ENCODE measurements at places on chromosomes 5 and 9.

DNA sequence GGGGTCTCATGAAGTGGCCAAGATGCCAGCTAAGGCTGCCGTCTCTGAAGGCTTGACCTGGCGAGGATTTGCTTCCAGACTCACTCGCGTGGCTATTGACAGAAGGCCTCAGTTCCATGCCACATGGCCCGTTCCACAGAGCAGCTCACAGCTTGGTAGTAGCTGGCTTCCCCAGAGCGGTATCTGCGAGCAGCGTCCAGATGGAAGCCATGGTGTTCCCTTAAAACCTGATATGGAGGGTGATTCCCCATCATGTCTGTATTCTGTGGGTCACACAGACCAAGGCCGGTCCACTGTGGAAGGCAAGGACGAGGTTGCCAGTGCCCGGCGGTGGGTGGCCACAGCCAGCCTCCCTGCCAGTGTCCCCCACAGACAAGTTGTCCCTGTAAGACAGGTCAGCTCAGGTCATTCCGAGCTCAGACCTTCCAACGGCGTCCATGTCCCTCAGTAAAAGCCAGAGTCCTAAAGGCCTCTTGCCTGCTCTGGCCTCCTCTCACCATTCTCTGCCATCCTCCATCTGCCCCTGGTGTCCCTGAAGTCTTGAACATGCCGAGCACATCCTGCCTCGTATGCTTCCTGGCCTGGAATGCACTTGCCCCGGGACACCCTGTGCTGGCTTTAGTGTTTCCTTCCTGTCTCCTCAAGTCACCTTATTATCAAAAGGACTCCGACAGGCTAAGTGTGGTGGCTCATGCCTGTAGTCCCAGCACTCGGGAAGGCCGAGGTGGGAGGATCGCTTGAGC, 61.3 kb upstream of the LRRTM2 start:
- DNase-seq = no peak

GRCh38 chr5:133605323-133605722, 7.0 kb downstream of the FSTL4 start:
- DNase-seq = no peak

- DNase-seq = peak; percentile 37
Measured at GRCh38 chr9:115883467-115884329, 269.9 kb upstream of the PAPPA start.

DNA sequence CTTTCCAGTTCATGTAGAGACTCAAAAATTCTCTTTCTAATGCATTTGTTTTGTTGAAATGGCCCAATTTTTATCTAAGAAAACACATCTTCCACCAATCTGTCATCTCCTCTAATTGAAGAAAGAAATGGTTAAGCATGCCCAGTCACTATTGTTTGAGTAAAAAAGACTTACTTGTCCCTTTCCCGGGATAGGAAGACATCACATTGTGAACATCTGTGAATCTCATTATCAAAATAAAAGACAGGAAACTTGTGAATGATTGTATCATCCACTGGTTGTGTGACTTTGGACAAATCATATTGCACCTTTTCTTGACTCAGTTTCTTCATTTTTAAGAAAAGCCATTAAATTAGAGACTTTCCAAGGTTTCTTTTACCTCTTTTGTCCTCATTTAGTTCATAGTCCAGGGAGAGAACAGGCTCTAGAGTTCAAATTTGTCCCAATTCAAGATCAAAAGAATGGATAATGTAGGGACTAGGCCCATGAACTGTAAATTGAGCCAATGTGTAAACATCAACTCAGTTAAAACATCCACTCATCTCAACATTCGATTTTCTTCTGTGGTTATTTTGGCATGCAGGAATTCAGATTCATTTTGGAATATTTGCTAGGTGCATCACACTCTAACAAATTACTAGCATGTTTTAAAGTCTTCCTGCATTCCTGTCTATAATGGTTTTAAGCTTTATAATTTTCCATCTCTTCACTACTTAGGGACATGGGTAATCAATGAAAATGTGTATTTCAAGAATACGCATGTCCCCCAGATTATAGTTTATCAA, 838.0 kb upstream of the WWC1 start:
- no peak for DNase-seq

DNA sequence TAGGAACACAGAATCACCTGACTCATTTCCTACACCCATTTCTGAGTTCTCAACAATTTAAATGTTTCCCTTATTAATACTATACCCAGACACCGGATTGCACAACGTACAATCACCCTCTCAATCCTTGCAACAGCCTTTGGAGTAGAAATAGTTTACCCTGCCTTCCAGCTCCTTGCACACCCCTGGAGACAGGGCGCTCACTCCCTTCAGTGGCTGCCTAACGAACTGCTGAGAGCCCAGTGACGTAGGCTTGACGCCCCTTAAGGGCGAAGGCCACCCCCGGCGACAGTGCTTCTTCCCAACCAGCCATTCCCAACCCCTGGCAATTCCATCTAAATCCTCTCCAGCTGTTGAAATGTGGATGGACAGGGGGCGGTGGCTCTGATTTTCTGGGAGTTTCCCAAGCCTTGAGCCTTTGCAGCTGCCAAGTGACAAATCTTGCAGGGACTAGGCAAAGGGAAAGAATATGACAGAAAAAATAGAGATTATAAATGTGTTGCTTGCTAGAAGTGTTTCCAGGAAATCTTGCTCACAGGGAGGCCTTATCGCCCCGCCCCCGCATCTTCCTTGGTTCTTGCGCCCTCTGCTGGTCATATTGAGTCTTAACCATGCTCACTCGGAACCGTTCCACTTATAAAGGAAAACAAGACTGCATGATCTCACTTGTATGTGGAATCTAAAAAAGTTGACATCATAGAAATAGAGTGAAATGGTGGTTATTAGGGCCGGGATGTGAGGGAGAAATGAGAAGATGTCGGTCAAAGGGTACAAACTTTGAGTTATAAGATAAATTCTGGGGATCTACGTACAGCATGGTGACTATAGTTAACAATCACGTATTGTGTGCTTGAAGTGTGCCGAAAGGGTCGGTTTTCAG, 7.6 kb upstream of the BARX1 start:
- DNase-seq = peak; percentile 69

- no peak for DNase-seq
Measured at GRCh38 chr5:135826994-135827671, 7.3 kb upstream of the SLC25A48 start.

GRCh38 chr9:12439267-12439666, 253.9 kb upstream of the TYRP1 start:
- DNase-seq = no peak

DNA sequence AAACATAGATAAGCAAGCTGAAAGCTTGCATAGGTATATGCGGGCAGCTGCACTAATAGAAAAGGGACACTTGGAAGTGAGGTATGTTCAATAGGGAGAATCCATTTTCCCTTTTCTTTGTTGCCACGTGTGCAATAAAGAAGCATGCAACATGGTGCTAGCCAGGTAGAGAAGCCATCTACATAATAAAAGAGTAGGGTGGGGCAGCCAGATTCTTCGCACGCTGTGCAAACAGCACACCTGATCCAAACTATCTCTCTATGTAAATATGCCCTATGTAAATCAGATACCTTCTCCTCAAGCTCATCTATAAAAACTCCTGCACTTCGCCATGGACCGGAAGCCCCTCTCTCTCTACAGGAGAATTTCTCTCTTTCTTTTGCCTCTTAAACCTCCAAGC, 91.9 kb upstream of the C9orf72 start:
- DNase-seq = no peak

GRCh38 chr5:83628360-83628759, 92.3 kb downstream of the HAPLN1 start:
- DNase-seq = no peak

- DNase-seq = no peak
Measured at GRCh38 chr5:59588922-59589321, 304.6 kb downstream of the PDE4D start.

GRCh38 chr9:126794441-126794840, 10.4 kb upstream of the ZBTB43 start:
- no peak for DNase-seq

DNA sequence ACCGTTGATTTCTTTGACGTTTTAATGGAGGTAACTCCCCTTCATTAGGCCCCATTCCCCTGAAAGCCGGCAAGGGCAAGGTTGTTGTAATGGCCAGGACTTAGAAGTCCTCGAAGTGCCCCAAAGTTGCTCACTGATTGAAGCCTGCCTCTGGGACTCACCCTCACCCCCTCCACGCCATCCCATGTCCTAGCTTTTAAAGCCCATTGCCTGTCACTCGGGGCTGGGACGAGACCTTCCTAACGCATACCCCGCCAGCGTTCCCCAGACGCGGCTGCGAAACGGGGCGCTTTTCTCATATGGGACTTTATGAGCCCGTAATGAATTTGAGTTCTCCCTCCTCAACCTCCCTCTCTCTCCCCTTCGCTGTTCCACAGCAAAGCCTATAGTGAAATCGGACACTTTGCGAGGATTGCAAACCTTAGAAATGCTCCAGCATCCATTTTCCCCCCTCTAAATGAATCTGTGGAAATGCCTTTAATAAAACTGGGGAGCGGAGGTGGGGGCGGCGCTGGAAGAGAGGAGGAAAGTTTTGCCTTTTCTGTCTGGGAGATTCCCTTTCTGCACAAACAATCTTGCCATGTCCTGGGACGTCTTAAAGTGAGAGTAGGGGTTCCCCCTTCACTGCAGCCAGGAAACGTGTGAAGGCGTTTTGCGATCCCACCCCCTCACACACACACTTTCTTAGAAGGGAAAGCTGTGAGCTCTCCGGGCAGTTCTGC, 1.5 kb downstream of the PAPPA start:
- DNase-seq = no peak

GRCh38 chr5:139182528-139183296, 15.5 kb downstream of the SIL1 start:
- DNase-seq = no peak

- DNase-seq = no peak
Measured at GRCh38 chr5:59847586-59847985, 45.9 kb downstream of the PDE4D start.
